ENCODE measurements at places on chromosomes 12 and 14.

- no peak for DNase-seq
Observed at GRCh38 chr12:31818623-31819268, 89.9 kb upstream of the AMN1 start.

- no peak for DNase-seq
Observed at GRCh38 chr14:34137001-34137745, 186.3 kb upstream of the EGLN3 start.

- DNase-seq: no peak
Observed at GRCh38 chr12:26001530-26001929, 43.0 kb downstream of the RASSF8 start.

DNA sequence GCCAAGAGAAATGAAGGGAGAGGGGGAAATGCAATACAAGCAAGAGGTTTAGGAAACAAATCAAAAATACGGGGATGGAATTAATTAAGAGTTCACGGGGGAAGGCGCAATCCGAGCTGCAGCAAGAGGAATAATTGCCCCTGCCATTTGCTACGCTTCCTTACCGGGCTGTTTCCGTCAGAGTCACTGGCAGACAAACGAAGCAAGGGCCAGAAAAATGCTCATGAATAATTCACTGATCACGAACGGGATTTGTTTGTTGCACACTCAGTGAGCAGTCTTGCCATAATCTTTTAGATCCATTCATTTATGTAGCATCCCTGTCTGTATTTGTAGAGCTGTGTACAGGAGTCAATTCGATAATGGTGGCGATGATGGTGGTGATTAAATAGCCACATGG is 39.0 kb downstream of the PLXNC1 start:
- DNase-seq: no peak

DNA sequence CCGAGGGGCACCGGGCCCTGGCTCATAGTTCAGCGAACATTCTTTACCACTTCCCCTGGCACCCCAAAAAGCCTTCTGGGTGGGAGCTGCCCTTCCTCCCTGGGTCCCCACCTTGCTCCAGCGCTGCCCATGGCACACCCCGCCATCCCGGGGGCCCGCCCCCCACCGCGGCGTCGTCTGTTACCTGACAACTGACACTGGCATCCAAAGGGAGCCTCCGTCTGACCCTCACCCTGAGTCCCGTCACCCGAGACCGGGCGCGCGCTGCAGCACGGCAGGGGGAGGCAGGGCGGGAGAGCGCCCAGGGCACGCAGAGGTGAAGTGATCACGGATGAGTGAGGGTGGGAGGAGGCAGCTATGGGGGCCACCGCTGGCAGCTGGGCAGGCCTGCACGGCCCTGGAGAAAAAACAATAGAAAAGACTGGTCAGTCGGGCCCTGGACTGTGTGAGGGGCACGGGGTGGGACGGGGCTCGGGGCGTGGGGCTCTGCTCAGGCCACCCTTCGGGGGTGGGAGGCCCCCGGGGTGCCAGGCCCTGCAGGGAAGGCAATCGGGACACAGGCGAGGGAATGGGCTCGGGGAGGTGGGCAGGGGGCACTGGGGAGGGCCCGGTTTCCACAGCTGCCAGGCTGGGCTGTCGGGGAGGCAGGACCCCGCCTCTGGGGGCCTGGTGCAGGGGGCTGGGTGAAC is 40.7 kb downstream of the BCL11B start:
- no peak for DNase-seq

DNA sequence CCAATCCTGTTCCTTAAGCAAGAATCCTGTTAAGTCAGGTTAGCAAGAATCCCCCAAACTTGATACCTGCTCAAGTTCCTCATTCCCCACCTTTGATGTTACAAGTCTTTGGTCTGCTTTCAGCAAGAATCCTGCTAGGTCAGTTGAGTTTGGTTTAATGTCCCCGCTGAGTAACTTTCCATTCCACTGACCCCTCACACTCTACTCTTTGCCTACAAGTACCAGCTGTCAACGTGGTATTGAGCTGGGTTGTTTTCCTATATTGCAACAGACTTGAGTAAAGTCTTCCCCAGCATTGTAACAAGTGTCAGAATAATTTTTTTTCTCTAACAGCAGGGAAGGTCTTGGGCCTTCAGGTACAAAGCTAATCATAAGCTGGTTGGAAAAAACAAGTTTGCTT is 6.3 kb downstream of the PPM1H start:
- no peak for DNase-seq

All from stimulated activated CD4-positive, alpha-beta T cell treated with anti-CD3 and anti-CD28 coated beads, Interleukin-2, amount 100 ng/mL, for 48 hours (primary cell).